Activated T-helper 2 cell treated with anti-CD3 and anti-CD28 coated beads, Interferon-gamma antibody, Interleukin-2, Interleukin-4, amounts not matched to agents 10 μg/mL and 5 μg/mL and 100 μg/mL, durations not matched to agents 14 hours and 24 hours and 36 hours (primary cell): ENCODE measurements at places on chromosomes 6 and 20.
A peak's percentile ranks its signal among the peaks of the same experiment; 100 is the strongest.

DNA sequence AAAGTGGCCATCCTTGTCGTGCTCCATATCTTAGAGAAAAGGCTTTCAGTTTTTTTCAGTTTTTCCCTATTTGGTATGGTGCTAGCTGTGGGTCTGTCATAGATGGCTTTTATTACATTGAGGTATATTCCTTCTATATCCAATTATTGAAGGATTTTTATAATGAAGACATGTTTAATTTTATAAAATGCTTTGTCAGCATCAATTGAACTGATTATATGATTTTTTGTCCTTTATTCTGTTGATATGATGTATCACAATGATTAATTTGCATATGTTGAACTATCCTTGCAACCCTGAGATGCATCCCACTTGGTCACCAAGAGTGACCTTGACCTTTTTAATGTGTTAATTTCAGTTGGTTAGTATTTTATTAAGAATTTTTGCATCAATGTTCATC is 55.1 kb upstream of the VGLL2 start:
- no peak for DNase-seq

GRCh38 chr6:31765559-31765909 is 3.1 kb downstream of the SAPCD1 start:
- DNase-seq, result no peak

DNA sequence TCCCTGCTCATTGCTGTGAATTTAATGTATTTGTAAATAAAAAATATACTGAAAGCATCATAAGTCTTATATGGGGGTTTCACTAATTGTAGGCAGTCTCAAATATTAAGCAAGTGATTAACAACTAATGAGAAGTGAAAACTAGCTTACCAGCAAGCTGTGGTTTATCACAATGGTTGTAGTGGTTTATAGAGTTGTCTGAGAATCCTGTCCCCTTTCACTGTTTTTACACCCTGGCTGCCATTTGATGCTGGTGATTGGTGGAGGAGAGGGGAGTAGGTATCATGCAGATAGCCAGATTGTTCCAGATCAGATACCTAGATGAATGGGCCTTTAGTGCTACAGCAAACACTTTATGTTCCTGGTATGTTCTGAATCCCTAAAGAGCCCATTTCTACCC is 6.0 kb downstream of the MKKS start:
- no peak for DNase-seq

DNA sequence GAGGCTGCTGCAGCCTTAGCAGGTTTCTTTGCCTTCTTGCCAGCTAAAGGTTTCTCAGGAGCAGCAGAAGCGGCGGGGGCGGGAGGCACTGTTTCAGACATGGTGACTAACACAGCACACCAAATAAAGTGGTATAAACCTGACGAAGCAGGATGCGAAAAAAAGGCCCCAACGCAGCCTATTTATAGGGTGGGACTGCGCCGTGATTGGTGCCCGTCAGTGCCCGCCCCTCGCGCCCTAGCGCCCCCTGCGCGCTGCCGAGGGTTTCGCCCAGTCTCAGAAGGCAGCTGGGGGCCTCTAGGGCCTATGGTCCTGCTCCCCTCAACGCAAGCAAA is 55.0 kb downstream of the TRIM38 start:
- DNase-seq, result peak; percentile 74

- DNase-seq, result no peak
Measured at GRCh38 chr6:143562143-143562542, 50.6 kb upstream of the FUCA2 start.

- no peak for DNase-seq
Measured at GRCh38 chr6:101722991-101723579, 329.6 kb downstream of the GRIK2 start.

GRCh38 chr6:46312654-46313053 is 141.9 kb upstream of the ENPP5 start:
- no peak for DNase-seq

DNA sequence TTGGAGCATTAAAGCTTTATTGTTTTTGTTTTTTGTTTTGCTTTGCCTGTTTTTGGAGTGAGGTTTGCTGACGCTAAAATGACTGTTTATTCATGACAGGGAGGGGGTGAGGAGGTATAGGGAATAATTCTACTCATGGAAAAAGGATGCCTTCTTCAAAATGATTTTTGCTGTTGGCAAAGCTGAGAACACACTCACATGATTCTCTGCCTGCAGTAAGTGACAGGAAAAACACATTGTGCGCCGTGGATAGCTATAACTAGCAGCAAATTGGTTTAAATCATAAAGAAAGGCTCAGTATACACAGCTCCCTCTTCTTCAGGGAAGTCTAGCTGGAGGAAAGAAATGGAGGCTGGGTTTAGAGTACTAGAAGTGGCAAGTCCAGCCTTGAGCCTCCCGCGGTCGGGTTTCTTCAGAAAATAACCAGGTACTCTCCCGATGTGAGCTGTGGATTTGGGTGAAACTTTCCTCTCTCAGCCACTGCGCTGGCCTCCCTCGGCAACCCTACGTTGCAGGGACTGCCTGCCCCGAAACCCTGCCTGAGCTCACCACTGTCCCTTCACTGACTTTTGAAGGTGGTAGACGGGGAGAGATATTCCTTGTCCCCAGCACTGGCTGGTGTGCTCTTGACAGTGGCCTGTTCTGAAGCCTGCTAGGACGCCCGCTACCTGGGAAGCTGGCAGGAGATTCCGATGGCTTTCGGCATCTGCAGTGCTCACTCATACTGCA is 278.2 kb downstream of the NRN1 start:
- DNase-seq, result no peak
